Esophagus mucosa (tissue), 1 donor: ENCODE measurements at places on chromosomes 12 and 14. TPM values are rescaled to one million over a fixed set of nuclear protein-coding genes. Genes with fewer than 3 reads are reported as not detected.

Gene LRRIQ1
- total RNA-seq = 0.20 TPM

Gene RAN
- total RNA-seq = 693 TPM

Gene SOAT2
- not detected for total RNA-seq

Gene ASB2
- 1.00 TPM for total RNA-seq

Gene DLGAP5
- total RNA-seq = 17.9 TPM

Gene B4GALNT3
- total RNA-seq = 25.9 TPM

Gene MAGOHB
- total RNA-seq = 16.7 TPM
